ENCODE measurements at places on chromosomes 4 and X. TPM values are rescaled to one million over a fixed set of nuclear protein-coding genes. Genes with fewer than 3 reads are reported as not detected.
A peak's percentile ranks its signal among the peaks of the same experiment; 100 is the strongest.

CTAG1A gene
- not detected for total RNA-seq

DNA sequence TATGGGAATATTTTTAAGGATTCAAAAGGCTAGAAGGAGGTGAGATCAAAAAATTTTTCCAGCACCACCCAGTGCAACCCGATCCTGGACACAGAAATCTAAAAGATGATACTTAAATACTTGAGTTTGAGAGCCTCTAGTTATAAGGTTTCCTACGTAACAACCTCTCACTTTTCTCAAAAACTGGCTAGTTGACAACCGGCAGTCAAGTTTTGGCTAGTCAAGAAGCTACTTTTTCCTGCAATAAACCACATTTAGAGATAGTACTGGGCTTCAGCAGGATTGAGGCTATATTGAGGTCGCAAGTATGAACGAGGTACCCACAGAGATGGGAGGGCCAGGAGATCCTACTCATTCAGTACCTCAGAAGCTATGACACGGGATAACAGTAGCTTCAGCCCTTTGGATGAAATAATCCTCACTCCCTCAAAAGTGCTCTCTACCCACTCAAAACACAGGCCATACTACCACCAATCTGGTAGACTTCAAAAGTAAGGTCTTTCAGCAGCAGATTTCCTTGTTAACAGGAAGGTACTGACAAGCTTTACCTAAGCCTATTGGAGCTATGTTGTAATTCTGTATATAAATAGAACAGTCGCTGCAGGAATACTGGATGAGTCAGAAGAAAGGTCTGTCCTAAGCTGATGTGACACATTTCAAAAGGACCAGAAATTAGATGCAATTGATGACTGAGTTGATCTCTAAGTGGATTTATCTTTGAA lies 1.5 kb upstream of the TSPAN5 start:
- no peak for DNase-seq
- no peaks in the 10 kb centered on the region for H3K36me3 ChIP-seq
- peak overlapping the region; percentile 39 for H3K27ac ChIP-seq
- no peaks in the 10 kb centered on the region for H3K27me3 ChIP-seq
- peak overlapping the region; percentile 89 for H3K4me3 ChIP-seq

GRCh38 chrX:134868771-134869495 lies 121.9 kb upstream of the SMIM10 start:
- no peak overlapping the region for H3K4me3 ChIP-seq
- no peak overlapping the region for H3K27ac ChIP-seq
- DNase-seq = no peak
- H3K36me3 ChIP-seq = no peaks in the 10 kb centered on the region
- peaks cover 3% of the 10 kb centered on the region for H3K27me3 ChIP-seq

CXCL5 gene
- total RNA-seq = not detected

DNA sequence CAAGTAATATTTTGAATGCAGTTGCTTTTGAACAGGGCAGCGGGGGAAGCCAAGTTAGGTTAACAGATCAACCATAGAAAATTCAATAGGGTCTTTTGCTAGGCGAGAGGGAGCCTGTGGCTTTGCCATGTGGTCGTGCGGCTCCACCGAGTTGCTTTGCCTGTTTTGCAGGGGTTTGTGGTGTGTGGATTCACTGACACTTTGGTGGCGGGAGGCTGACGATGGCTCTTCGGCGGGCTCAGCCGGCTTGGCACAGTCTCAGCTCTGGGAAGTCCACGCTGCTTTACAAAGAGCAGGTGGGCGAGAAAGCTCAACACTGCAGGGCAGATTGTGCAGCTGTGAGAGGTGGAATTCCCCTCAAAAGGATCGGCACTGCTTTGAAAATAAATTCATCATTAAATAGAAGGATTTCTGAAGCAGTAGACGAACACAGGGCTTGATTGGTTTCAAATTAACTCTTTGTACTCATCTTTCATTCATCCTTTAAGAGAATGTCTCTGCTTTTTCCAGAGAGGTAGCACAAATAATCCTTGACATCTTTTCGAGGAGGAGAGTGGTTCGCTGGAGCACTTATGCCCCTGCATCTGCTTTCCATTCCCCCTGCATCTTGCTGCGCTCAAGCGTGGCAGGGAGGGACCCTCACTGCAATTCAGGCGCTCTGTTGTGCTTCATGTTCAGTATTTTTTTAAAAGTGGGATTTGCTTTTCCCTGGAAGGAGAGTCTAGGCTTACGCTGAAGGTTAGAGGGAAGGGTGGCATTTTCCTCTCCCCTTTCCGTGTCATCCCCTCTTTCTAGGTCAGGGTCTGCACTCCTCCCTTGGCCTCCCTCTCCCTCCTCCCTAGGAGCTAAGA lies 201.8 kb upstream of the LEF1 start:
- H3K27ac ChIP-seq = no peak overlapping the region
- H3K4me3 ChIP-seq = peak overlapping the region; percentile 38
- H3K27me3 ChIP-seq = no peaks in the 10 kb centered on the region
- no peak for DNase-seq
- peaks cover 33% of the 10 kb centered on the region for H3K4me1 ChIP-seq

Data from CD4-positive, alpha-beta T cell (primary cell).